ENCODE measurements at places on chromosomes 7 and 10. TPM values are rescaled to one million over a fixed set of nuclear protein-coding genes. Genes with fewer than 3 reads are reported as not detected.

DNA sequence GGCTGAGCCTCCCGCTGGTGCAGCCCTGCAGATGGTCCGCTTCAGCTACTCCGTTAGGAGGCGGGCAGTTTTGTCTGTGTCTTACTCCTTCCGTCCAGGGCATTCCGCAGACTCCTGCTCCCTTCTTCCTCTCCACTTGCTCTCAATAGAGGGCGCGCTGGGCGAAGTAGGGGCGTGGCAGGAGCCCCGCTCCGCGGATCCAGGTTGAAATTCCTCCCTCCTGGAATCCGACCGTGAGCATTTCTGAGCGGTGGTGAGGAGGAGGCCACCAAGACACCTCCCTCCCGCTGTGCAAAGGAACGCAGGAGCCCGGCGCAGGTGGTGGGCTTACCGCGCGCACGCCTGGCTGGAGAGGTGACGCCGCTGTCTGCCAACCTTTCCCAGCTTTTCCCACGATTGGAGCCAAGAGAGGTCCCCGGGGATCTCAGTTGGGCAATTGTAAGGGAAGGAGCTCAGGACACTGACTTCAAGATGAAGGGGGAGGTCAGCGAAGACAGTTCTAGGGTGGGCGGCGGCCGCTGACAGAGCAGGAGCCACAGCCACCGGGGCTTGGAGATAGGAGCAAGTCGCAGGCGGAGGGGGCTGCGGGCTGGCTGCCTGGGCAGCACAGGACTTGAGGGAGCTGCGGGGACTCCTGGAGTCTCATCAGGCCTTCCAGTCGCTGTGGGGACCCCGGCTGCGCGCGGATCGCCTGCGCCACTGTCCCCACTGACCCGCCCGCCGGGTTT is 1011.3 kb downstream of the XPNPEP1 start:
- H3K27me3 ChIP-seq, result no peaks in the 10 kb centered on the region
- no peaks in the 10 kb centered on the region for H3K4me1 ChIP-seq
- no peaks in the 10 kb centered on the region for H3K36me3 ChIP-seq
- DNase-seq, result no peak
- H3K4me3 ChIP-seq, result no peak overlapping the region
- no peak overlapping the region for H3K27ac ChIP-seq

DNA sequence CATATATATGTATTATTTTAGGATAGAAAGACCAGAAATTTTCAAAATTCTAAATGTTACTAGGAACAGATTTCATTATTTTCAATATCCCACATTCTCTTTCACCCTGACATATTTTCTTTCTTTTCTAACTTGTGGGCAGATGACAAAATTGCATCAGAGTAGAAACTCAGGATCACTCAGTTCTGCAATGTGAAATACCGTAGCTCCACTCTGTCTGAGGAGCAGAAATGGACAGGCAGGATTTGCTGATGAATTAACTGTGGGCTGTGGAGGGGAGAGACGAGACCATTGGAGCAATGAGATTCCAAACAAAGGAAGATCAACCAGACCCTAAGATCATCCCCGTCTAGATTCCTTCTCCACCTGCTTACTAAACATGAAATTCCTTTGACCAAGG is 37.0 kb upstream of the SVOPL start:
- H3K4me1 ChIP-seq, result peaks cover 8% of the 10 kb centered on the region
- H3K27me3 ChIP-seq, result peaks cover 6% of the 10 kb centered on the region
- H3K36me3 ChIP-seq, result no peaks in the 10 kb centered on the region
- DNase-seq, result no peak
- no peak overlapping the region for H3K27ac ChIP-seq

DNA sequence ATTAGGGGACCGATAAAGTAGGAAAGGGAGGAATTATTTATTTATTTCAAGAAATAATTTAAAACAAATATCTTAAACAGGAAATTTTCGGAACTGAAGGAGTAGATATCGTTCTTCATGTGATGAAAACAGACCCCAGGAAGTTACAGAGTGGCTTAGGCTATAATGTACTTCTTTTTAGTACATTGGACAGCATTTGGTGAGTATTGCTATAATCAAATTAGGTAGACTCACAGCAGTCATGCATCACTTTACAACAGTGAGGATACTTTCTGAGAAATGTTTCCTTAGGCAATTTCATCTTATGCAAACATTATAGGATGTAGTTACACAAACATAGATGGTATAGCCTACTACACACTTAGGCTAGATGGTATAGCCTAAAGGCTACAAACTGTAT is 33.0 kb downstream of the FAM237B start:
- H3K36me3 ChIP-seq, result no peaks in the 10 kb centered on the region
- H3K4me3 ChIP-seq, result no peak overlapping the region
- H3K27me3 ChIP-seq, result no peaks in the 10 kb centered on the region
- peaks cover 8% of the 10 kb centered on the region for H3K4me1 ChIP-seq
- DNase-seq, result no peak

GRCh38 chr7:51613911-51614357 is 297.3 kb upstream of the COBL start:
- DNase-seq, result no peak
- H3K27me3 ChIP-seq, result no peaks in the 10 kb centered on the region
- H3K4me3 ChIP-seq, result no peak overlapping the region
- H3K27ac ChIP-seq, result no peak overlapping the region
- H3K36me3 ChIP-seq, result no peaks in the 10 kb centered on the region

- H3K4me3 ChIP-seq, result no peak overlapping the region
- no peaks in the 10 kb centered on the region for H3K36me3 ChIP-seq
- DNase-seq, result no peak
- no peak overlapping the region for H3K27ac ChIP-seq
- H3K4me1 ChIP-seq, result no peaks in the 10 kb centered on the region
These were observed 8.4 kb downstream of the SORBS1 start for GRCh38 chr10:95552679-95553342.

- H3K27me3 ChIP-seq, result peaks cover 12% of the 10 kb centered on the region
- no peaks in the 10 kb centered on the region for H3K36me3 ChIP-seq
- H3K27ac ChIP-seq, result no peak overlapping the region
- no peak for DNase-seq
These were observed 16.8 kb upstream of the FOXI2 start for GRCh38 chr10:127720142-127720541.

DNA sequence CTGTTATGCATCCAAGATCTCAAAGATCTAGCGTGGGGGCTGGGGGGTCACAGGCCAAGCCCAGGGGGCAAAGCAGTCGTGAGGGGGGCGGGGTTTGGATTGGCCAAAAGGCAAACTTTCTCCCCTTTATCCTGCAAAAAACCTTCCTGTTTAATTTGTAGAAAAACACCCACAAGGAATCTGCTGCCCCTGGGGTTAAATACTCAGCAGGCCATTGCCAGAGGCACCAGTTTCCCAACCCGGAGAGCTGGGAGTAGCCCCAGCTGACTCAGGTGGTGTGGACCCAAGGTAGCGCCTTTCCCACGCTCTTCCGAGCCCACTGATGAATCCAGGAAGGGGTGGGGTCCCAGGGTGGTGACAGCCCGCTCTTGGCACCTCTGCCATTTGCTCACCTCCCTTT is 21.4 kb downstream of the KCP start:
- H3K27ac ChIP-seq, result no peak overlapping the region
- H3K4me3 ChIP-seq, result no peak overlapping the region
- no peaks in the 10 kb centered on the region for H3K36me3 ChIP-seq
- no peak for DNase-seq
- peaks cover 4% of the 10 kb centered on the region for H3K4me1 ChIP-seq

- no peaks in the 10 kb centered on the region for H3K4me1 ChIP-seq
- DNase-seq, result no peak
- no peak overlapping the region for H3K4me3 ChIP-seq
- H3K36me3 ChIP-seq, result no peaks in the 10 kb centered on the region
- H3K27ac ChIP-seq, result no peak overlapping the region
These were observed 963.4 kb downstream of the CNTNAP2 start for GRCh38 chr7:147079921-147080420.

ATP6V0A4 gene
- total RNA-seq, result 0.23 TPM

MUC3A gene
- total RNA-seq, result 0.20 TPM

VWDE gene
- total RNA-seq, result 6.6 TPM

Data from activated CD4-positive, alpha-beta memory T cell treated with anti-CD3 and anti-CD28 coated beads, Interleukin-2, amount 10 ng/mL, durations not matched to agents 7 days and 5 days (primary cell).